ENCODE measurements at places on chromosomes 12 and 14.

GRCh38 chr12:59041241-59042121 is 121.2 kb upstream of the LRIG3 start:
- DNase-seq, result no peak

DNA sequence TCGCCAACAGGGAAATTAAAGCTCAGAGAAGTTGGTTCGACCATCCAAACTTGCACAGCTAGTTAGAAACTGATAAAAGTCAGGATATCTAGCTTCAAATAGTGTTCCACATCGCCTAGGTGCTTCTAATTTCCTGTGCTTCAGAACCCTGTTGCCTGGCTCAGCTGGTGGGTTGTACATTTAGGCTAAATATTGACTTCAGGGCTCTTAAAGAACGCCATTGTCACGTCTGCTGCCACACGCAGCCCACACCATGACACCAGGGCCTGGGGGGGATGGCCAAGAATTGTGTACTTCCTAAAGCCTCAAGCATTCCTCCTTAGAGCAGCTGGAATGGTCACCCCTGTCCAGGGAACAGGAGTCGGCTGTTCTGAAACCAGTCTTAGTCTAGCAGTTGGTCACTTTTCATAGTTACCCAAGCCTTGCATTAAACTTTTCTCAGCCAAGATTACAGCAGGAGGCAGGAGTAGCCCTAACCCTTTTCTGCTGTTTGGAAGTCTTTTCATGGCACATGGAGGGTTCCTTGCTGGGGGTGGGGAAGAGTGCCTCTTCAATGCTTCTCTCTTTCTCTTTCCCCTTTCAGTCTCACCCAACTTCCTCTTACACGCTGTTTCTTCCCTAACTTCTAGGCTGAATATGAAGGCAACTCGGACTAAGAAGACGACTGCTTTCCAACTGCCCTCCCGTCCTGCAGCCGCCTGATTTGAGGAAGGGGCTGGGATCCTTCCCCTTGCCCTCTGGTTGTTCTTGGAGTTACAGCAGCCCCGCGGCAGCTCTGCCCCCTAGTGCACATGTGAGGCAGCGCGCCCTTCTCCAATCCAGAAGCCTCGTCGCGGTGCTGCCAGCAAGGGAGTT is 17.1 kb downstream of the FOS start:
- DNase-seq, result no peak

DNA sequence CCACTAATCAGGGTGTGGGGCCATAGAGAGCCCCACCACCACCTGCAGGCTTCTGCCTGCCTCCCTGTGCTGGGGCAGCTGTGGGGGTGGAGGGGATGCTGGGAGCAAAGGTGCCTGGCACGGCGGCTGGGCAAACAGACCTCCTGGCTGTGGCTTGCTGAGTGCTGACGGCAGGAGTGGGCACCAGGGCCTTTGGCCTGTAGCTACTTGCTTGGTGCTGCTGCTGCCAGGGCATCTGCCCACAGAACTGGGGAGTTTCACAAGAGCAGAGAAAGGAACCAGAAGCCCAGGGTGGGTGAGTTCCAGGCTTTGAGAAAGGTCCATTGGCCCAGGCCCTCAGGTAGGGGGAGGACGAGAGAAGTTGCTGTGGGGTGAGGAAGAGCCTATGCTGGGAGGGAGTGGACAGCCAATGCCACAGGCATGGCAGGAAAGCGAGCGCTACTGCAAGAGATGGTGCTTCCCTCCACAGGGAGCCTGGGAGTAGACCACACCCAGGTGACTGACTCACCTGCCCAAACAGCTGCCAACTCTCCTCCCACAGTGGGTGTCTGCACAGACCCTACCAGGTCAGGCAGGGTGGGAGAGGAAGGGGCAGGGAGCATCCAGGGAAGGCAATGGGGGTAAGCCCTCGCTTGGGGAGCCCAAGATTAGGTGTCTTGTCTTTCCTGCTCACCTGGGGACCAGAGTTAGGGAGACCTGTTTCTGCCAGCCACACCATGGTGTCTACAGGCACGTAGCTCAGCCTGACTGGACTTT is 39.0 kb upstream of the HDAC7 start:
- DNase-seq, result no peak

- DNase-seq, result no peak
These were observed 1.4 kb upstream of the SOX5 start for GRCh38 chr12:23950775-23951451.

All from esophagus squamous epithelium (tissue), 5 donors.